ENCODE measurements at places on chromosomes 5 and 9. TPM values are rescaled to one million over a fixed set of nuclear protein-coding genes. Genes with fewer than 3 reads are reported as not detected.

CENPP gene
- total RNA-seq = 2.0 TPM

CDC37L1 gene
- total RNA-seq = 7.6 TPM

GABRA6 gene
- total RNA-seq = not detected

PCDHGA1 gene
- total RNA-seq = 0.36 TPM

CDX1 gene
- not detected for total RNA-seq

PROP1 gene
- not detected for total RNA-seq

Data from endothelial cell of coronary artery (primary cell).